ENCODE measurements at places on chromosomes 2 and 18.

DNA sequence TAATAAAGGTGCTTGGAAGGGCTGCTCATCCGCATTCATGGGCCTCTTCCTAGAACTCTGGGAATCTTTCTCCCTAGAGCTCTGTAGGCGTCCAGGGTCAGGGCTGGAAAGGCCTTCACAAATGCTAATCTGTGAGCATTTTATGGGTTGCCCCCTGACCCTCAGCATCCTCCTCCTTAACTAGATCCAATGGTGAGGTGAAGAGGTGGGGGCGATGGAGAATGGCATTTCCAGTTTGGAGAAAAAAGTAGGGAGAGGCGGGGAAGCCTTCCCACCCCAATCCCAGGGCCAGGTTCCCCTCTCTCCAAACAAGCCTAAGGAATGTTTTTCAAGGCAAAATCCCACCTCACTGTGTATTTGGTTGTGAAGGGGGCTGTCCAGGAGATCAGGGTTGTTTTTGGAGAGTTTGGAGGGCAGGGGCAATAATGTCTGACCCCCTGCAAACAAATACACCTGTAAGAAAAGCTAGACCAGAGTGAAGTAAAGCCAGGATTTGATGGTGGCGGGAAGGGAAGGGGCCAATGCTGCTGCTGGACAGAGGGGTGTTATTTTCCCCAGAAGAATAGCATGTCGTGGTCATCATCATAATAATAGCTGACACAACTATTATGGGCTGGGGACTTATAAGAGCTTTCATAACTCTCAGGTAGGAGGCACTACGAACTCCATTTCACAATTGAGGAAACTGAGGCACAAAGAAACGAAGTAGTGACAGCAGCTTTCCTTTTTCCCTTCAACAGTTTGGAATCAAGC is 1.4 kb upstream of the MYCN start:
- no peak for DNase-seq

GRCh38 chr2:65300761-65301711 is 73.4 kb downstream of the ACTR2 start:
- DNase-seq = no peak

GRCh38 chr2:26654061-26654340 is 12.8 kb upstream of the CIB4 start:
- no peak for DNase-seq

- DNase-seq = no peak
These were observed 24.4 kb upstream of the FAM117B start for GRCh38 chr2:202610380-202610779.
